ENCODE measurements at places on chromosomes 16 and 17.

DNA sequence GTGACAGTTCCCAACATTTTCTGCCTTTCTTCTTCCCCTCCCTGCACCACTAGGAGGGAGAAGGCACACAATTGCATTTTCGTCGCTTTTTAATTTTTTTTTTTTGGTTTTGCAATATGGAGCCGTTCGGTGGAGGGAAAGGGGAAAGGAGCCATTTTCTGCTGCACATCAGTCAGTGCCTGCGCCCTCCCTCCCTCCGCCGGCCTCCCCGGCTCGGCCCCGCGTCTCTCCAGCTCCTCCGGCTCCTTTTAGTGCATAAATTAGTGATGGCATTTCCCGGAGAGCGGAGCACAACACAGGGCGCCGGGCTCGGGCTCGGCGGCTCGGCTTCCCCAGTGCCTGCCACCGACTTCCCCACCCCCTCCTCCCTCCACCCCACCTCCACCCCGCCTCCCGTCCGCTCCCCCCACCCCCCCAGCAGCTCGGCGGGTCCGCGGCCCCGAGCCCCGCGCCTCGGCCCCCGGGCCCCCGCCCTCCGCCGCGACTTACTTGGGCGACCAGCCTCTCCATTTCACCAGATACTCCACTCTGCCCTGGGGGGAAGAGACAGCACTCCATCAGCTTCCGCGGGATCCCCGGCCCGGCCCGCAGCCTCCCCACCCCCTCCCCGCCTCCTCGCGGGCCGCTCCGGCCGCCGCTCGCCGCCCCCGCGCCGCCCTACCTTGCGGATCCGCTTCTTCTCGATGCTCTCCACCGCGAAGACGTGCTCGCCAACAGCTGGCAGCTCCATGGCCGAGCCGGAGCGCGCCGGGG is 542 bp downstream of the CBX4 start:
- no peak for DNase-seq

- no peak for DNase-seq
These were observed 29.5 kb downstream of the NOS2 start for GRCh38 chr17:27770877-27771276.

DNA sequence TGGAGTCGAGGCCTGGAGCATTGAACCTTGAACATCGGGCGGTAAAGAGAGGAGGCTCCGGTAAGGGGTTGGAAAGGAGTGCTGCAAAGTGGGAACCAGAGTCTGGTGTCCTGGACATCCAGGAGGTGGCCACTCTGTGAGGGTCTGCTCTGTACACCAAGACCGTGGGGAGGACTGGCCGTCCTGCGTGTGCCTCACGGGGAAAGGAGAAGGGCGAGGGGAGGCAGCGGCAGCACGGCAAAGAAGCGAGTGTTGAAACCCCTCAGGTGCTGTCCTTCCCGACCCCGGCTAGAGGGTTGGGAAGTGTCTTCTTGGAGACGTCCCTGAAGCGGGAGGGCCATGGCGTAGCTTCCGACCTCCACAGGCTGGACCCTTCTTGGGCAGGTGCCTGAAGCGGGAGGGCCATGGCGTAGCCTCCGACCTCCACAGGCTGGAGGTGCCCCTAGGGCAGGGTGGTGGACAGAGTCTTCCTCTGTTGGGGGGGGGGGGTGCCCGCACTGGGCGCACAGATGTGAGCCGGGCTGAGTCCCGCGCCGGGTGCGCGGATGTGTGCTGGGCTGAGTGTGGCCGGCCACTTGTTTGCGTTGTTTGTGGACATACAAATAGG is 42.0 kb downstream of the FOXK2 start:
- no peak for DNase-seq

DNA sequence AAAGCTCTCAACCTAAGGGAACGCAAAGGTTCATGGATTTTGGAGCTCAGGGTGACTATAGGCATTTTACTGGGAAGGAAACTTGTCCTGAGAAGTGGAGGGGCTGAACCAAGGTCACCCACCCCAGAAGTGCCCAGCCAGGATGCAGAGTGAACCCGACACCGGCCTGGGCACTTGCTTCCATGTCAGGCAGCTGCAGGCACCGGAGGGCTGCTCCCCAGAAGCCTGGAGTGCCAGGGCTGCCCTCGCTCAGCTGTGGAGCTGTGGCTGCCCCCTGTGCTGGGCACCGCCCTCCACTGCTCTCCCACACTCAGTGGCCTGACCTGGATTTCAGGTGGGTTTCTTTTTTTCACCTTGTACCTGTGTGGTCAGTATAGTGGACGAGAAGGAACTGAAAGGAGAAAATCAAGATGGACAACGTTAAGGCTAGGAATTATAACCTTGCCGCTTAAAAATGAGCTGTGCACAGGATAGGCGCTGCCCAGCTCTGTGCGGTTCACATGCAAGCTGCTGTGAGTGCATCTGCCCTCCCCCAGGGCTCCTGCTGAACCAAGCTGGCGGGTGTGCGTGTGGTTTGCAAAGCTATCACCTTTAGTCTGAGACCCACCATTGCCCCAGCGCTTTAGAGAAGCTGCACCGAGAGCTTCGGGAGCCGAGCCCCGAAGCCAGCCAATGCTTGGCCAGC is 2.2 kb downstream of the MAPK8IP3 start:
- DNase-seq, result no peak

GRCh38 chr17:1829216-1829591 is 498 bp downstream of the SMYD4 start:
- DNase-seq, result no peak

GRCh38 chr16:53132406-53132805 is 77.6 kb downstream of the CHD9 start:
- no peak for DNase-seq

DNA sequence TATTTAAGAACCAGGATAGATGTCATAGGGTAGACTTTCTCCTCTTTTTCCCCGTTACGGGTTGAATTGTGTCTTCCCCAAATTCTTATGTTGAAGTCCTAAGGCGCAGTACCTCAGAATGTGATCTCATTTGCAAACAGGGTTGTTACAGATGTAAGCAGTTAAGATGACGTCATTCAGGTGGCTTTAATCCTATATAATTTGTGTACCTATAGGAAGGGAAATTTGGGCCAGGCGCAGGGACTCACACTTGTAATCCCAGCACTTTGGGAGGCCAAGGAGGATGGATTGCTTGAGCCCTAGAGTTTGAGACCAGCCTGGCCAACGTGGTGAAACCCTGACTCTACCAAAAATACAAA is 99.5 kb upstream of the DHX40 start:
- DNase-seq, result no peak

DNA sequence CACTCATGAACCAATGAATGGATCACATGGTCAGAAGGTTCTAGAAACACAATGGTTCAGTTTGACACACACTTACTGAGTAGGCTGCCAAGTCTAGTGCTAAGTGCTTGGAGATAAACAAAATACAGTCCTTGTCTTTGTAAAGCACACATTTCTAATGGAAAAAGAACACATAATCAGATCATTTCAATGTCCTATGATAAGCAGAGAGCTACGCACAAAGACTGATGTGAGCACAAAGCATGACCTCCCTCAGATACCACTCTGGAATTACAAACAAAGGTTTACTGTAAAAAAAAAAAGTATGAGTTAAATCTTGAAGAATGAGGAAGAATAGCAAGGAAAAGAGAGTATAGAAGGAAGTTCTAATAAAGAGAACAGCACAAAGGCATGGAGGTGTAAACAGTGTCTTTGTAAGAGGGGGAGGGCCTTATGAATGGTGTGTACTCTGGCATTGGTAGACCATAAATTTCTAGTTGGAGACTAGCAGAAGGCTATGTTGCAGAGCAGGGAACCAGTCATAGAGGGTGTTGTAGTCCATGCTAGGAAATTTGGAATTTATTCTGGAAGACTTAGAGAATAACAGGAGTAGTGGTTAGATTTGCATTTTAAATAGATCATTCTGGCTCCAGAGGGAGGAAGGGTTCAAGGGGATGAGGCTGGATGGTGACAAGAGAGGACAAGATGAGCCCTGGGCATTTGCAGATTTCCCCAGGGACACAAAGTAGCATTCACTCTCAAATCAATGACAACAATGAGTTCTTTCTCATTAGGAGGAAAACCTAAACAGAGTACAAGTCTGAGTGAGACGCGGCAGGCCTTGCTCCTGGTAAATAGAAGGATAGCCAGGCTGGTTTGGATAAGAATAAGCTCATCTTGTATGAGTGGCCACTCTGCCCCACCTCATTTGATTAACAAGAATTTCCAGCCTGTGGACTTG is 468.0 kb downstream of the TOX3 start:
- no peak for DNase-seq

DNA sequence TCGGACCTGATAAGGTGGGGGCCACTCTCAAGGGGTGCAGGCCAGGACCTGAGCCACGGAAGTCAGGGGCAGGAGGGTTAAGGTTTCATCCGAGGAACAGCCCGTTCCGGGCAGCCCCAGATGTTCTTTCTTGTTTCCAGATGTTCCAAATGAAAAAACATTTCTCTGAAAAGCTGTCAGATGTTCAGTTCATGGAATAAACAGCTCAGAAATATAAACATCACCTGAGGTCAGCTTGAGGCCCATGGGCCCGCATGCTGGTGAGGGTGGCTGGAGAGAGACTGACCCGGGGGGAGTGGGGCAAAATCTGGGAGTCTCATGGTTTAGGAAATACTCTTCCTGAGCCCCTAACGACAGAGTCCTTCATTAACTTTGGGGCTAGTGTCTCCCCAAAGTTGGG is 1.5 kb upstream of the CD79B start:
- DNase-seq, result no peak

DNA sequence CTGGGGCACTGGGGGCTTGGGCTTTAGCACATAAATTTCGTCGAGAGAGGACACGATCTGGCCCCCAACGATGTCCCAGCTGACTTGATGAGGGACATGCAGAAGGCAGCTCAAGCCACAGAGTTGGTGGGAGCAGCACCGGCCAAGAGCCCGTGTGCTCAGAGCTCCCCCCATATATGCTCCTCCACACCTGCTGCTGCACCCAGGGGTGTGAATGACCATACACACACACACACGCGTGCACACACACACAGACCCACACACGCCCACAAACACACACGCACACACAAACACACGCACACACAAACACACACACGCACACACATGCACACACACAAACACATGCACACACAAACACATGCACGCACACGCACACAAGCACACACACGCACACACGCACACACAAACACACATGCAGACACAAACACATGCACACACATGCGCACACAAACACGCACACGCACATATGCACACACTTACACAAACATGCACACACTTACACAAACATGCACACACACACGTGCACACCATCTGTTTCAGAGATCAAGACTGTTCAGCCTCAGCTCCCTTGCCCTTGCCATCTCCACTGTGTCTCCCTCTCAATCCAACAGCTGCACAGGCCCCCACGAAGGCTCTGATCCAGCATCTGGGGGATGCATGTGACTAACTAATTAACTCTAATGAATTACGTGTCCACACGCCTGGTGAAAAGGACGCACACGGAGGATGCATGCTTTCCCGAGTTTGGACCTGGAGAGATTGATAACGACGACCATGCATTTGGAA is 85.6 kb upstream of the TNRC6C start:
- DNase-seq, result no peak

- DNase-seq, result no peak
These were observed 520.8 kb downstream of the GRIN2A start for GRCh38 chr16:9661336-9662017.

DNA sequence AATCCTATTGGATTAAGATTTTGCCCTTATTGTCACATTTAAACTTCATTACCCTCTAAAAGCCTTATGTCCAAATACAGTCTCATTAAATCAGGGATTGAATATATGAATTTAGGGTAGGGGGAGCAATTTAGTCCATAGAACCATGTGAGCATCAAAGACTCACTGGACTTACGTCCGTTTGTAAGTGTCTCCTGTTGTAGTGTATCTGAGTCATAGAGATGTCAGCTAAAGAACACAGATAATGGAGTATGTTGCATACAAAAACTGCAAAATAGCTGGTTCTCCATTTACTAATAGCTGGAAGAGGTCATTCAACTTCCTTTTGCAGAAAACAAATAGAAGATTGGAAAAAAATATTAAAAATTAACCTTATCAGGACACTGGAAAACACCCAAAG is 599.1 kb upstream of the SOX9 start:
- no peak for DNase-seq

DNA sequence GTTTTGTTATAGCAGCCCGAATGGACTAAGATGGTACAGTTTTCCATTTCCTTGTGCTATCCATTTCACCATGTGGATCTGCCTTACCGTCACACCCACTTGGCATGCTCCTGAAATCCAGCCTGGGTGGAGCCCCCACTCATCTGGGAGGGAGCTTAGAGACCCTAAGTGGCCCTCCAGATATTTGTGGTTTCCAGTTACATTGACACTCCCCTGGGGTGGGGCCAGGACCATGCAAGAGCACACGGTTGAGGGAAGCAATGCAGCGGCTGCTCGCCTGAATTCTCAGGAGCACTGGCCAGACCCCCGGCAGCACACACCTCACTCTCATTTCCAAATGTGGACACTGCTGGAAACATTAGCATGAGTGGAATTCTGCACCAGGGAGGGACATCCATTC is 231.1 kb downstream of the UTP18 start:
- DNase-seq, result no peak

- DNase-seq, result no peak
These were observed 303.0 kb upstream of the IRX5 start for GRCh38 chr16:54627616-54628015.

GRCh38 chr16:30064729-30065101 is 845 bp upstream of the ALDOA start:
- no peak for DNase-seq

GRCh38 chr17:35229638-35230037 is 13.2 kb upstream of the SLFN5 start:
- DNase-seq, result no peak

- DNase-seq, result no peak
These were observed 113.1 kb downstream of the IRX3 start for GRCh38 chr16:54173490-54173889.

DNA sequence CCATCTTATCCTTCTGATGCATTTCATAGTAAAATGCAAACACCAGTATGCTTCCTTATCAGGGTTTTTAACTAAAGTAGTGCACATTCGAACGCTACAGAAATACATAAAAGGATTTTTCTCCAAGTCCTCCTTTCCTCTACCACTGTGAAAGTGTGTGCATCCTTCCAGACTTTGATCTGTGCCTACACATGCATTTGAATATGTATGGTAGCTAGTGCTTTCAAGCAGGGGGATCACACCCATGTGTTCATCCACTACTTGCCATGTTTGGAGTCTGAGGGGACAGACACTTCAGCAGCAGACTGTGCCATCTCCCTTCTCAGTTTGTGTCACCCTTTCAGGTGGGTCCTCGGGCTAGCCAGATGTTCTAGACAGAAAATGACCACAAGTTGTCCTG is 14.9 kb downstream of the LDHD start:
- no peak for DNase-seq

GRCh38 chr17:45430738-45431530 is 1.7 kb downstream of the ARHGAP27 start:
- no peak for DNase-seq

GRCh38 chr16:72508191-72508590 is 336.2 kb upstream of the PMFBP1 start:
- no peak for DNase-seq

Data from NCI-H1436 treated with DMSO at 0.1 percent for 48 hours (cell line).